ENCODE measurements at places on chromosomes 3 and 15.
A peak's percentile ranks its signal among the peaks of the same experiment; 100 is the strongest.

DNA sequence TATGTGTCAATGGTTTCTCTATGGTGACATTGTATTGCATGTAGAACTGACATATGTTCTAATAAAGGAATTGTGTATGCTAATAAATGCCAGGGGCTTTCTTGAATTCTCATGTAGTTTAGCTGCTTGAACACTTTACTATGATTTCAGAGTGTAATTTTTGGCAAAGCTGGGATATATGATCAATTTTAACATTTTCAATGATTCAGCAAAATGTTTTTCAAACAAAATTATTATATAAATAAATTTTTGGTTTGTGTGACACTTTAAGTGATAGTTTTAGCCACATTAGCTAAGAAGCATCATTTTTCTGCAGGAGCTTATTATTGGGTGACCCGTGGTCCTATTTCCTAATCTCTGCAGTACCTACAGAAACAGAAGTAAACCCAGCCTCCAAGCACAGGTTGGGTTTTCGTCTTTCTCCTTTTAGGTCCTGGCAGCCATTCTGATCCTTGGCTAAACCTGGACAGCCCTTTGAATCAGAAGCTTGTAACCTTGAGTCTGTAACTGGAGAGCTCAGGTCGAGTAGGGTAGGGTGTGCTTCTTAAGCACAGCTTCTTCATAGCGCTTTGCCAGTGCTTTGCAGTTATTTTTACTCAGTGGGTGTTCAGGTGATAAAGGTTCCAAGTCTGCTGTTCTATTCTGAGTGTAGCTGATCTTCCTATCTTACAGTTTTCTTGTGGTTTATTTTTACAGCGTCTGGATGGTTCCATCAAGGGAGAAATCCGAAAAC is 74.2 kb downstream of the CHD2 start:
- H3K4me3 ChIP-seq, result peak overlapping the region; percentile 33
- peak; percentile 87 for DNase-seq
- peak overlapping the region; percentile 89 for H3K27ac ChIP-seq
- peaks cover 61% of the 10 kb centered on the region for H3K4me1 ChIP-seq
- H3K27me3 ChIP-seq, result no peaks in the 10 kb centered on the region

GRCh38 chr3:103705641-103706040 is 1270.8 kb downstream of the ZPLD1 start:
- H3K4me3 ChIP-seq, result no peak overlapping the region
- no peak overlapping the region for H3K27ac ChIP-seq
- DNase-seq, result no peak

GRCh38 chr15:66931768-66932633 is 133.4 kb upstream of the SMAD3 start:
- peaks cover 20% of the 10 kb centered on the region for H3K27me3 ChIP-seq
- DNase-seq, result no peak
- no peak overlapping the region for H3K4me3 ChIP-seq
- no peak overlapping the region for H3K27ac ChIP-seq

DNA sequence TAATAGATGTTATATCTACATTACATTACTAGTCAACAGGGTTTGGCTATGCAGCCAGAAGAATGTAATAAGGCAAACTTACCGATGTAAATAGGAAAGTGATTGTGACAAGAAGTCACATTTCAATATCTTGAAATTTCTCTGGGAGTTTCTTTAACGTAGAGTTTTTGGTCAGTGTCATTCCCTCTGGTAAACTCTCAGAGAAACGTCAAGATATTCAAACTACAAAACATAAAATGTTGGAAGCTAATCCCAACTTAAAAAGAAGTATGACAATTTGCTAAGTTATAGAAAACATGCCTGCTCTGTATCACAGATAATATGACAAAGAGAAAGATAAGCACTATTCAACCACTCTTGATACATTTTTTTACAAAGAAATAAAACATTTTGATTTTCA is 111.2 kb upstream of the PRICKLE2 start:
- H3K36me3 ChIP-seq, result no peaks in the 10 kb centered on the region
- no peak overlapping the region for H3K27ac ChIP-seq
- H3K27me3 ChIP-seq, result no peaks in the 10 kb centered on the region
- DNase-seq, result no peak
- H3K4me3 ChIP-seq, result no peak overlapping the region

DNA sequence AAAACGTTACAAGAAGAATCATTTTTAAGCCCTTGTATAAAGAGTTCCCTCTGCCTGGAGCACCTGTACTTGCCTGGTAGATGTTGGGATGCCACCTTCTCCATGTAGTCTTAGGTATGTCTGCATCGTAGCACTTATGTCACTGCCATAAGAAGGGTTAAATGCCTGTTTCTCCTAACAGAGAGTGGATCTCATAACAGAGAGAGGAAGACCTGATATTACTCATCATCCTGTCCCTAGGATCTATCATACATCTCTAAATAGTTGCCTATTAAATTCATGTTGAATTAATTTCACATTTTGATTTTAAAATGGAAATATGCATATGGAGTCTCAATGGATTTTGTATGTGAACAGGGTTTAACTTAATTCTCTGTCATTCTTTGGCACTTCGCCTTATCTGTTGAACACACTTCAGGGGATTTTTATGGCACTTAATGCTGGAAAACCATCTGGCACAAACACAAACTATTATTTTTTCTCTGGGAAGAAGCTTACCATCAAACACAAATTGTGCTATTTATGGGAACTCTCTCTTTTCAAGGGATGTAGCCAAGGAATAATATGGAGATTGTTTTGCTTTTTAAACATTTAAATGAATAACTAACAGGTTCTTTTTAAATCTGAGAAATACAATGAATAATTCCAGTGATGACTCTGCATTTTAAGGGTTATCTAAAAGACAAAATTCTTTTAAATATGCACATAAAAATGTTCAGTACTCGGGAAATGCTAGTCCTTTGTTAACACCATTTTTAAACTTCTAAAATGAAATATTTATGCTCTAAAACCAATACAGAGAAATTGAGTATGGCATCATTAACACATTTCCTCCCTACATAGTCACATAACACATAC is 230.7 kb downstream of the ZNF385D start:
- H3K4me3 ChIP-seq, result no peak overlapping the region
- H3K27me3 ChIP-seq, result no peaks in the 10 kb centered on the region
- DNase-seq, result no peak
- H3K27ac ChIP-seq, result no peak overlapping the region

- no peak overlapping the region for H3K4me3 ChIP-seq
- no peak overlapping the region for H3K27ac ChIP-seq
- H3K4me1 ChIP-seq, result no peaks in the 10 kb centered on the region
- no peaks in the 10 kb centered on the region for H3K27me3 ChIP-seq
These were observed 231.6 kb downstream of the IGSF11 start for GRCh38 chr3:118803096-118803476.

DNA sequence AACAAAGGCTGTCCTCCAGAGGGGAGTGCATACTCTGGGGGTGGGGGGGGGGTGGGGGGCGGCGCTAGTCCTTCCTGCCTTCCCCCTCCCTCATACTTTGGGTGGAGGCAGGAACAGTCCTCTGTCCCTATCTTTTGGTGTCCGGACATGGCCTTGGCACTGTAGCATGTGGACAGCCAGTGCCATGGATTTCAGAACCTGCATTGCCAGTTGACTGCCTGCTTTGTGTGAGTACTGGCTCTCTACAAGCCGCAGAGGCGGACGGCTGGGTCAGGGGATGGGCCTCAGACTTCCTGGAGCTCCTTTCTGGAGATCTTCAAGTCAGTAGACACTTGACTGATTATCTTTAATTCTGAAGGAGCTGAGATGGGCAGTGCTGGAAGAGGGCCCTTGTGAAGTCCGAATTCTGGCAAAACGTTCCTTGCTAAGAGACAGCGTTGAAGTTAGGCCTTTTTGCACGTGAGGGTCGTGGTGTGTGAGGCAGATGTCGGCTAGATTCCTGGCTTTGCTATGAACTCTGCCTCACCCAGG is 2.5 kb downstream of the CLDN11 start:
- H3K36me3 ChIP-seq, result no peaks in the 10 kb centered on the region
- H3K27ac ChIP-seq, result no peak overlapping the region
- no peak for DNase-seq
- H3K4me1 ChIP-seq, result no peaks in the 10 kb centered on the region
- peaks cover 32% of the 10 kb centered on the region for H3K27me3 ChIP-seq

GRCh38 chr15:80233581-80233980 is 18.4 kb downstream of the CTXND1 start:
- no peak for DNase-seq
- no peak overlapping the region for H3K27ac ChIP-seq
- no peak overlapping the region for H3K4me3 ChIP-seq
- no peaks in the 10 kb centered on the region for H3K27me3 ChIP-seq
- H3K36me3 ChIP-seq, result no peaks in the 10 kb centered on the region

GRCh38 chr3:134441321-134441720 is 44.5 kb downstream of the ANAPC13 start:
- DNase-seq, result no peak
- no peaks in the 10 kb centered on the region for H3K27me3 ChIP-seq
- no peaks in the 10 kb centered on the region for H3K36me3 ChIP-seq
- H3K27ac ChIP-seq, result no peak overlapping the region
- peaks cover 3% of the 10 kb centered on the region for H3K4me1 ChIP-seq

DNA sequence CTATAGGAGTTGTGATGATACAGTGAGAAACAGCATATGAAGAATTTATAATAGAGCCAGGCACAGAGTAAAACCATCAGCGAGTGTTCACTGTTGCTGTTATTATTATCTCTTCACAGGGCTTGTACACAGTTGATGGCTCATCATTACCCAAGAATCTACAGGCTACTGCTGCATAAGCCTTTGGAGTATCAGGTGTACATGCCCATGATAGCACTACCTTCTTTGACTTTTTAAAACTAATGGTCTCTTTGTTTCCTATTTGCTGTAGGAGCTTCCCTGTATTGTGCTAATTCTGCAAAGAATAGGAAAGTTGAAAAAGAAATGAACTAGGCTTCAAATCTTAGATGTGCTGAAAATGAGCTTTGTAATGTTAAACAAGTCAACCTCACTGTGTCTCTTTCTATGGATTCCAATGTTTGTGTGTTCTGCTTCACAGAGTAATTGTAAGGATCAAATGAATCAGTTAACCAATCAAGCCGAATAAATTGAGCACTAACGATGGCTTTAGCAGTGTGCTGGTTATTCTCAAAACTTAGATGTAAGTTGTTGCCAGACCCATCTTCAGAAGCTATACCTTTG is 138.8 kb downstream of the TUSC7 start:
- no peak overlapping the region for H3K27ac ChIP-seq
- no peaks in the 10 kb centered on the region for H3K4me1 ChIP-seq
- no peaks in the 10 kb centered on the region for H3K36me3 ChIP-seq
- H3K27me3 ChIP-seq, result no peaks in the 10 kb centered on the region
- DNase-seq, result no peak

DNA sequence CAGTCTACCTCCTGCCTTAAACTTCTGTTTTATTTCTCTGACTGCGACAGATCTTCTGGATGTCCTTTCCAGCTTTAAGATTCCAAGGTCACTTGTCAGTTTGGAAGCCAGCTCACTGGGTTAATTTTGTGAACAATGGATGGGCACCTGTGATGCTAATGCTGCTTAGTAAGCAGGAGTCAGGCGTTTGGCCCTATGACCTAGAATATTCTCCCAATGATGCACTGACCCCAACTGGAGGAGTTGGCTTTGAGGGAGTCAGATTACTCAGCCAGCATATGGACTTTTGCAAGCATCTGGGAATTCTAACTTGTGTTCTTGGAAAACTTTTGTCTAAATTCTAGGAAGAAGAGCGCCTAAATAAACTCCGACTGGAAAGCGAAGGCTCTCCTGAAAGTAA is 28.1 kb downstream of the HACD3 start:
- no peak for DNase-seq
- no peak overlapping the region for H3K27ac ChIP-seq
- H3K27me3 ChIP-seq, result no peaks in the 10 kb centered on the region

DNA sequence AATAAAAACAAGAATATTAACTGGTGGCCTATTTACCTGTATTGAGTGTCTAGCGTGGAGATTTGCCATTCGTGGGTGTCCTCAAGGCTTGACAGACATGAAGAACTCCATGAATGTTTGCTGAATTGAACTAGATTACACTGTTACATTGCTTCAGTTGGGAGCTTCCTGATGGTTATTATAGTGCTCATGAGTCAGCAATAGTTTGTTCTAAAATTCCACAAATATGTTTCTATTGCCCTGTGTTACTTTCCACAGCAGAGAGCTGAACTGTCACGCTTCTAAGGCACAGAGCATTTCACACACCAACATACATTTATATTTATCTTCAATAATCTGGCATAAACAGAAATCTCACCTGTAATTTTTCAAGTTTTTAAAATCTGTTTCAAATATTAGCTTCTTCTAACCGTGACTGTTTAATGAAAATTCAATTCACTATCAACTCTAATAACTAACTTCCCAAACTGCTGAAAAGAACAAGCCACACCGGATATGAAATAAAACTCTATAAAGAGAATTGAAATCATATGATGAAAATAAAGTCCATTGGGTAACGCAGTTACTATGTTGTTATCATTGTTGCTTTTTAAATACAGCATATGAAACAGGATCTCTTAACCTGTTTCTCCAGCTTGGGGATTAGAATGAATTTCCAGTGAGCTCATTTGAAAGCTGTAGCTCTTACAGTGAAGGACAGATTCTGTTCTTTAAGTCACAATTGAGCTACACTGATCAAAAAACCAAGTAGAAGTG is 61.2 kb upstream of the MCF2L2 start:
- H3K4me1 ChIP-seq, result peaks cover 42% of the 10 kb centered on the region
- no peak for DNase-seq
- no peaks in the 10 kb centered on the region for H3K36me3 ChIP-seq
- peak overlapping the region; percentile 90 for H3K27ac ChIP-seq

- no peak overlapping the region for H3K4me3 ChIP-seq
- no peak overlapping the region for H3K27ac ChIP-seq
These were observed 153.7 kb downstream of the ANO10 start for GRCh38 chr3:43468133-43468532.

DNA sequence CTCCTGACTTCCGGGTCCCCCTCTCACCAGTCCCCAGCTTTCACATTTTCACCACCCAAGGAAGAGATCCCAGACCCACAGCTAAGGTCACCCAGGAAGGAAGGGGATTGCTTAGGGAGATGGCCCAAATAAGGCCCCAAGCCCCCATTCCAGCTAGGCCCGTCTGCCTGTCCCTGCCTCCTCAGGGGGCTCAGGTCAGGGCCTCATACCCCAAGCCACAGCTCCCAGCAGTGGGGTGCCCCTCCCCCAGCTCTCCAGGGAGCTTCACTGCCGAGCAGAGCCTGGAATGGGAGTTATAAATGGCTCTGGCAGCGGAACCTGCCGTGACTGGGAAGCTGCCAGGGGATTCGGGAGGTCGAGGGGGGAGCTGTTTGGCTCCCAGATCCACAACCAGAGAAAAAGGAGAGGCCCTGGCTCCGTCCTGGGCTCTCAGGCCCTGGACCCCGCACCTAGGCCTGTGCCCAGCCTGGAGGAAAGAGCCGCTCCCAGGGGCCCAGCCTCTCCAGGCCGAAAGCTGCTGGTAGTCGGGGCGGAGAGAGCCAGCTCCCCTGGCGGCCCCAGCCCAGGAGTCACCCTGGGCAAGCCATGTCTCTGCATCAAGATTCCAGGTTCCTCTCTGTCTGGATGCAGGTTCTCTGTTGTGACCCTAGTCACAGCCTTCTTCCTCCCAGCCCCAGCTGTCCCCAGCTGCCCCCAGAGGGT is 550 bp downstream of the CCDC9B start:
- H3K4me3 ChIP-seq, result peak overlapping the region; percentile 54
- peak overlapping the region; percentile 99 for H3K27ac ChIP-seq
- H3K27me3 ChIP-seq, result no peaks in the 10 kb centered on the region
- peaks cover 18% of the 10 kb centered on the region for H3K36me3 ChIP-seq
- peaks cover 68% of the 10 kb centered on the region for H3K4me1 ChIP-seq

Data from gastrocnemius medialis (tissue), 4 donors.